NCI-H524 (cell line): ENCODE measurements at places on chromosomes 1 and 21.

DNA sequence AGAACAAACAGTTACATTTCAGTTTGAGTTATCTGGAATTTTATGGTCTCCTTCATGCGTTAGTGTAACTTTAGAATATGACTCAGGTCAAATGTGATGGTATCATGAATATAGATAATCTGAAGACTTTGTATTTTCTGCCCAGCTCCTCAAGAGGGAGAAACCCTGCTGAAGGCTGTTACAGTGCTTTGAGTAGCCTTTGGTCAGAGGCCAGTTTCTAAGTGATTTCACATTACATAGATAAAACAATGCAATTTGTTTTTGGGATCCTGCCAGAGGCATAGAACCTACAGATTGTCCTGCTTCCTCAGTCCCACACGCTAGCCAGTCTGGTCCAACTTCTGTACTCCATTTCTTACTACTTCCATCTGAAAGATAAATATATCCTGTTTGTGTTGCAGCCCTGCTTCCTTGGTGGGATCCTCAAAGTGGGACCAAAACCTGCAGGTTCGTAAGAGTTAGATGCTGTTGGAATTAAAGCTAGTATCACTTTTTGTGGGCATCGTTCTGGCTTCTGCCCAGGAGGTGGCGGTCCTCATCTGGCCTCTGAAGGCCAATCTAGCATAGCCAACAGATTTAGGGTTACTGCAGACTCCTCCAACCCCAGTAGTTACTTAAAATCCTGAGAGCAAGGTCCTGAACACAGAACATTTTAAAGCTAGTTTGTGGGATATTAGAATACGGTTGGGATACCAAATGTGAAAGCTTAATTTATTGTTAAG is 645.8 kb upstream of the USP24 start:
- peak; percentile 9 for DNase-seq

DNA sequence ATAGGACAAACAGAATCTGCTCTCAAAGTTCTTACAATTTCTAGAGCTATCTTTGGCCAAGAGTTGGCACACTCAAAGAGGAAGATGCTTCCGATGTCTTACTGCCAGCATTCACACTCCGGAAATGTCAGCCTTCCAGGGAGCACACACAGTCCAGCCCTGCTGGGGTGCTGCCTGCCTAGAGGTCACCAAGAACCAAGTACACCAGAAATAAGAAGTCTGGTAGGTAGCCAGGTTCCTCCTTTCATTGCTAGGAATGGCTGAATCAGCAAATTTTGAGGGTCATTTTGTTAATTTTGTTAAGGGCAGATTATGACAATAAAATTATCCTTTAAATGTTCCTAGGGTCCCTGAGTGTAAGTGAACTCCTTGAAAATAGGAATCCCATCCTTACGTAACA is 77.5 kb downstream of the PLPP3 start:
- no peak for DNase-seq

DNA sequence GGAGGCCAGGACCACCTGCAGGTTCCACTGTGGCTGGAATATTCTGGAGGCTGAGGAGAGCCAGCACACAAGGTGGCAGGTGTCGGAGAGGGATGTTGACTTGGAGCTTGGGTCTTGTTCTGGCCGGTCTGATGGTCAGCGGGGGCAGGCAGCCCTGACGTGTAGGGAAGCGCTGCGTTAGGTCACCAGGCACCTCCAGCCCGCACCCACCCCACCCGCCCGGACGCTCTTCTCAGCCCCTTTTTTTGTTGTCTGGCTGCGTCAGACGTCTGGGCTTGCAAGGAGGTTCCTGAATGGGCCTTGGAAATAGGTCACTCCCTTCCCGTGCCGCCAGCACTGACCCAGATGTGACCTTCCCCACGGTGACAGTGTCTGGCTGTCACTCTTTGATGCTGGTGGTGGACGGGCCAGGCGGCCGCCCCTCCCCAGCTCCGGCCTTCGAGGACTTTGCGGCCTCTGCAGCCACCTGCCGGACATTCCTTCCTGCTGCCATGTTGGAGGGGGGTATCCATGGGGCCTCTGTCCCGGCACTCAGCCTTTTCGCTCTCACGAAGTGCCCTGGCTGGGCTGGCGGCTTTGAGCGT is 30.1 kb downstream of the SPSB1 start:
- DNase-seq = no peak

DNA sequence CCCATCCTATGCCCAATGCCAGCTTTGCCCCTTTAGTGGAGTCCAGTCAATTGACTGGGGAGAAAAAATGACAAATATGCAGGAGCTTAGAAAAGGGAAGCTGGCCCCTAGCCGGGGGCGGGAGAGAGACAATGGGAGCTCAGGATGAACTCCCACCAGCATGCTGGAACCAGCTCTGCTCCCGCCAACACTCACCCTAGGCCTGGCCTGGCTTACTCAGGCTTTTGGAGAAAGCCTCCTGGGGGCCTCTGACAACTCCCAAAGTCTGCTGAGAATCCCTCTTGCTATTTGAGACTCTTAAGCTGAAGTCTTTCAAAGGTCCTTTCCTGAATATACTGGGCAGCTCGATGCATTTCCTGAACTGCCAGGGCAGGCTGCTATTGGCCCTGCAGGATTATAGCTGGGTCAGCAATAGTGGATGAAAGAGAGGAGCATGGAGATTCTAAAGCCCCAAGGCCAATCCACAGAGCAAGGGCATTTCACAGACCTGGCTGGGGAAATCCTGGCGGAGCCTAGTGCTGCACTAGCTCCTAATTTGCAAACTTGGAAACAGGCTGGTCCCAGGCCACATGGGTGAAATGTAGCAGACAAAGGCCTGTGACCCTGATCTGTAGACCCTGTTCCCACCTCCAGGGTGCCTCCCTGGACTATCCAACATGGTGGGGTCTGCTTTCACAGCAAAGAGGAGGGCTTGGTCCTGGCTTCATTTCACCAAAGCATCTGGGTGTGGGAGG is 35.7 kb upstream of the CLSTN1 start:
- no peak for DNase-seq

DNA sequence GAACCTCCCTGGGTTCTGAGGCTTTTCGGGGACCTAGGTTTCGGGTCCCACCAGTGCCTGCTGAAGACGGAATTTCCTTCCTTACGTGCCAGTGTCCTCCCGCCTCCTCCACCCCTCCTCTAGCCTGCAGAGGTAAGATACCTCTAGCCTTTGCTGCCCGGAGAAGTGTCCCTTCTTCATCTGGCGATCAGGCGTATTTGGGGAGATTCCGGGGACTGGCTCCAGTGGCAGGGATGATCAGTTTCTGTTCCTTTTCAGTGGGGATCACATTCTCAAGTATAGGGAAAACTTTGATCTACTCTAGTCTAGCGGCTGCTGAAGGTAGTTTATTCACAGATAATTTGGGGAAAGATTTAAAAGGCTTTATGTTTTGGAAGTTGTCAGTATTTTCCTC is 674 bp downstream of the CEP350 start:
- peak; percentile 27 for DNase-seq

DNA sequence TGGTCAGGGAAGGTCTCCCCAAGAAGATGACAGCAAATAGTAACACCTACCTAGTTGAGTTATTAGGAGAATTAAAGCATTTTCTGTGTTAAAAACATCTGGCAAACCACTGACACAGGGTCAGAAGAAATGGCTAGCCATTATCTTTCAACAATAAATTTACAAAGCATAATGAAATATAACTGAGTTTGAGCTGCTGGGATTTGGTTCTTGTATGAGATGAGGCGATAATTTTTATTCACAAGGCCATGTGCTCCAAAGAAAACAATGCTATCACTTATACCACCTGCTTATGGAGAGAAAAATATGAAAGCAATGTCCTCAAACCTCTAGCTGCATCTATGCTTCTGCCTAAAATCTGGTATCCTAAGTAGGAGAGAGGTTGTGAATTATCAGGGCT is 202.3 kb downstream of the CRB1 start:
- no peak for DNase-seq

DNA sequence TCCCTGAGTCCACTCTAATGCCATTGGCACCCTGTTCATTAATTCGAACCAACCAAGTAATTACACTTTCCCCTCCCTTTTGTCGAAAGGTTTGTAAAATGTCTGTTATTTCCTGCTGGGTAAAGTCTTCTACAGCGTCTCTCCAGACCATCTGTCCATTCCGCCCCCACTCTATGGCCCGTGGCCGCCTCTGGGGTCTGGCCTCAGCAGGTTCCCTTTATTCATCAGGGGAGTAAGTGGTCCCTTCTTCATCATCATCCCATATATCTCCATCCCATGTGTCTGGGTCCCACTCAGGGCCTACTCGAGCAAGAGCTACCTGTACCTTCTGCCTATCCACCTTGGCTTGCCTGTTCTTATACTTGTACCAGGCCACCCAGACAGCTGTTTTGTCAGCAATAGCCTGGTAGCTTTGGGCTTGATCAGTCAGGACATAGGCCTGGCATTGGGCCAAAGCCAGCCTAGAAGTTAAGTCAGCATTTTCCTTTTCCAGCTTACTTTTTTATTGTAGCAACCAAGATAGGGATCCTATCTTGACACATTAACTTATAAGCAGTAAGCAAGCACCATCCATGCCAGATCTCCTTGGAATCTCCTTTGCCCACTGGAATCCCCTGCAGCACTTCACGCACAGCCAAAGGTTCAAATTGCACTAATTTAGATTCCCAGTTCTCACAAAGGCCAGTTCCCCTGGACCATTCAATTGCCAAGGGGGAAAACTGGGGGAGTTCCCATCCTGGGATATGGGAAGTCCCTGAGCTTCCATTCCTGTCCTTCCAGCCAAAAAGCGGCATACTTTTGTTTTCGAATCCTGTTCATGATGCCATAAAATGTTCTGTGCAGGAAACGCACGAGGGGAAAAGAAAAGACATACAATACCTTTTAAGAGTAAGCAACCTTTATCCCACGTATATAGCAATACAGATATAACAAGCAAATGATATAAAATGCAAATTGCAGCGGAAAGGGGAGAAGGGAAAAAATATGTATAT is 6.6 kb upstream of the STUM start:
- peak; percentile 22 for DNase-seq

GRCh38 chr1:219331424-219331823 is 157.7 kb downstream of the LYPLAL1 start:
- DNase-seq = no peak

- peak; percentile 34 for DNase-seq
These were observed 17.2 kb upstream of the RASSF5 start for GRCh38 chr1:206489980-206490770.

- no peak for DNase-seq
These were observed 10.8 kb upstream of the AHDC1 start for GRCh38 chr1:27614625-27615344.

DNA sequence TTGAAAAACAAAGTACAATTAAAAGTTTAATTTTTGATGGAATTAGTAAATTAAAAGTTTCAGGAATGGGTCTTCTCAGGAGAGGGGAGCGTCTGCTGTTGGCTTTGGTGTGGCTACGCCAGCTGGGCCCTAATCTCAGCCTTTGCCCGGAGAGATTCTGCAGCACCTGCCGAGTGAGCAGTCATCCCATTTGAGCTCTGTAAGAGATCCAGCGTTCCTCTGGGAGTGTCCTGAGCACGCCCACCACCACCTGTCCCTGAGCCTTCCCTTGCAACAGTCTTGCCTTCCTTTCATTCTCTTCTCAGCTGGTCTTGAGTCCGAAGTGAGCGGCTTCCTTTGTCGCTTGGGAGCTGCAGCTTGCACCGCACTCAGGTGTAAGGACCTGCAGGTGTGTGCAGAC is 263.1 kb downstream of the CAMTA1 start:
- peak; percentile 90 for DNase-seq

DNA sequence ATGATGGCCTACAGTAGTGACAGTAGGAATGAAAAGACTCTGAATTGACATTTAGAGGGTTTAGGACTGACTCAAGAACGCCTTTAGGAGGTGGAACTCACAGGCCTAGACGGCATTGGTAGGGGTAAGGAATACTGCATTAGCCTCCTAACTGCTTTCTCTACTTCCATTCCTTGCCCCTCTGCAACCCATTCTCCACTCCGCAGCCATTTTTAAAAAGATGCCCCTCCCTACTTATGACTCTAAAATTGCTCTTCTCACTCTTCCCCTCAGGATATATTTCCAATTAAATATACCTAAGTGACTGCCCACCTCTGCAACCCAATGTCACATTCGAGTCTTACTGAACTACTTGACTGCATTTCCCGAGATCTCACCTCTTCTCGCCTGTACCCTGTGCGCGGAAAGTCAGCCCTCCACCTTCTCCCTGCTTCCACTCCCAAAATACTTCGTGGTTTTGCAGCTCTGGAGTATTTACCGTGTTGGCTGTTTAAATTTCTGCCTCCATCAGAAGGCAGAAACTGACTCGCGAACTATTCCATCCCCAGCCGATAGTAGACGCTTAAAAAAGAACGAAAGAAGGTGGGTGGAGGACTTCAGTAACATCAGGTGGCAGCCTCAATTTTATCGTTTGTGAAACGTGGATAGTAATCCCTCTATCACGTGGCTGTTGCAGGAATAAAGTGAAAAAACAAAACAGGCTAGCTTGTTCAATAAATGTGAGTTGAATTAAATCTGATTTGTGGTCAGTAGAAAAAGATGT is 1.1 kb upstream of the YBX1 start:
- DNase-seq = no peak

GRCh38 chr1:18554597-18554996 is 73.9 kb downstream of the KLHDC7A start:
- DNase-seq = no peak

- DNase-seq = no peak
These were observed 29.3 kb upstream of the C1QA start for GRCh38 chr1:22607154-22607553.

DNA sequence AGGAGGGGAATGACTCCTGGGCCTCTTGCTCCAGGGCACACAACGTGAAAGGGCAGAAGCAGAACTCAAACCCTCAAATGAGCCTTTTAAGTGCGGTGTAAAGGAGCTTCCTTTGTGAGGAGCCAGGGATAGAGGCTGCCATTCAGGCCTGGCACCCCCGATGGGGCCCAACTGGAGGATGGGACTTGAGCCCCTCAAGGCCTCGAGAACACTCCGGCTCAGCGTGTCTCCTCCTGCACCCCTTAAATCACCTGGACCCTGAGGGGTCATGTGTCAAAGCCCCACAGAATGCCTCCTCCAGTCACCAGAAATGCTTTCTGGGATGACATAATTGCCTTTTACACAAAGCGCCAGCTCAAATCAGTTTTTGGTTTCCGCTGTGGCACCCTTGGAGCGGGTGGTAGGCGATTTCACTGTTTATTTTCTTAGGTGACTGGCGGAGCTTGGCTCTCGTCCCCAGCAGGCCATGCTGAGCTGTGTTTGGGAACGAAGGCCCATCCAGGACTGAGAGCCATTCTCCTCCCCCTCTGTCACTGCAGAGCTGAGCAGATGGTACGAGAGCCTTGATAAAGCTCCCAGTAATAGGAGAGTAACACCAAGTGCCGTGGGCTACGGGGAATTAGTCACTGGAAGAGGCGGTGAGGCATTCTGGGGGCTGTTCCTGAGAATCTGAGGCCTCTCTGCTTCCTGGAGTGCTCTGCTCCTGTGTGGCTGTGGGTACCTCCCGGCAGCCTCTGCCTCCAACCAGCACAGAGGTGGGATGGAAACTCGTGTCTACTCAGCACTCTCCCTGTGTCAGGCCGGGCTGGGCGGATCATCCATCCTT is 163.0 kb downstream of the GRIK3 start:
- peak; percentile 95 for DNase-seq

GRCh38 chr1:175498002-175498401 is 245.4 kb downstream of the TNR start:
- no peak for DNase-seq

GRCh38 chr21:45817345-45817744 is 164.2 kb upstream of the COL6A1 start:
- DNase-seq = no peak
